Stimulated activated CD4-positive, alpha-beta T cell treated with anti-CD3 and anti-CD28 coated beads, Interleukin-2, amount 100 ng/mL, for 24 hours (primary cell): ENCODE measurements at places on chromosomes 2 and 18.

DNA sequence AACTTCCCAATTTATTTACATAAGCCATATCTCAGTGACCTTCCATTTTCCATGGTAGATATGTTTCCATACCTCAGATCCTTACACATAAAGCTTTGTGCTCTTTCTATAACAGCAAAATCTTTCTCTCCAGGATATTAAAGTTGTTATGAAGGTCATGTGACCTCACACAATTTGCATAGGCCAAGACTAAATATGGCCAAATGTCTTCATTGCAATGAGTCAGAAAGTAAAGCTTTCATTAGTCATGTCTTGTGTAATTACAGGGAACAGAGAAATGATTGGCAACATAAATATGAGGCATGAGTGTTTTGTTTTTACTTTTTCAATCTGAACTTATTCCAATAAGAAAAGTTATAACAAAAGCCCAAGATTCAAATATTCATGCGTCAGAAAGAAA lies 243.5 kb downstream of the ASXL3 start:
- no peak for DNase-seq

- no peak for DNase-seq
These were observed 279.7 kb downstream of the MEIS1 start for GRCh38 chr2:66714610-66715009.

DNA sequence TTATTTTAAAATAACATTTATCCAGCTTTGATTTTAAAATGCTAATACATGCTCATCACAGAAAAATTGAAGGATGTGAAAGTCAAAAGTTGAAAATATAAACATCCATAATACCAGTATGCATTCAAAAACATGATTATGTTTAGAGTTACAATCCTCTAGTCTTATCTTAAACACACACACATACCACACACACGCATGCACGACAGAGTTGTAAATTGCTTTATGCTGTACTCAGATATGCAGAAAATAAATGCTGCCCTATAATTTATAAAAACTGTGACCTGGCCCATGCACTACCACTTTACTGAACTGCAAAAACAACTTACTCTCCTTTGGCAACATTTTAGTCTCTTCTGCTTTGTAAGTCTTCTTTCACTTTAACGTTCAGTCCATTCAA lies 793.0 kb upstream of the FANCL start:
- DNase-seq: no peak

GRCh38 chr18:40939656-40940515 lies 1015.1 kb upstream of the PIK3C3 start:
- DNase-seq: no peak

DNA sequence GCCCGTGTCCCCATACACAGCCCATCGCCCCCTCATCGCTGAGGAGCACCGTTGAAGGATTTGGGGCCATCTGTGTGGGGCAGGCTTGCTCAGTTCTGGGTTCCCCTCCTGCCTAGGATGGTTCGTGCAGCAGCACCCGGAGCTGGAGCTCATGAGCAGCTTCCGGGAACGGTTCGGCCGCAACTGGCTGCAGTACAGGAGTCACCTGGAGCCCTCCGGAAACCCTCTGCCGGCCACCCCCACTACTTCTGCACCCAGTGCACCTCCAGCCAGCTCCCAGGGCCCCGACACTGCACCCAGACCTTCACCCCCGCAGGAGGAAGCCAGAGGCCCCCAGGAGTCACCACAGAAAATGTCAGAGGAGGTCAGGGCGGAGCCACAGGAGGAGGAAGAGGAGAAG lies 10.3 kb downstream of the STK11IP start:
- DNase-seq: no peak

- no peak for DNase-seq
These were observed 569 bp downstream of the TMX3 start for GRCh38 chr18:68714366-68714711.

DNA sequence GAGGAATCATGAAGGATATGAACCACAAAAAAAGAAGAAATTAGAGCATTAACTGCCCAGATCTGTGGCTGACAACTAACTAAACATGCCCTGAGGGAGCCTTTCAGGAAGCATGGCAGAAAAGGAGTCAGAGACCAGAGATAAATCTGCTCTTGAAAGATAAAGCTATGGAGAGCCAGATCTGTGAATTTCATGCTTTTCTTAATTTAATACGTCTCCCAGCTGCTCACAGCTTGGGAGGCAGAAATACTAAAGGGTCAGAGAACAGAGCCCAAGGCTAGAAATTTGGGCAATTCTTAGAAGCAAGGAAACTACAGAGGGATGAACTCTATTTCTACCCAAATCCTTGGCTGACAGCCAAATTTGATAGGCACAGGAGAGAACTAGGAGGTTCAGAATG lies 223.0 kb upstream of the DPP10 start:
- no peak for DNase-seq

DNA sequence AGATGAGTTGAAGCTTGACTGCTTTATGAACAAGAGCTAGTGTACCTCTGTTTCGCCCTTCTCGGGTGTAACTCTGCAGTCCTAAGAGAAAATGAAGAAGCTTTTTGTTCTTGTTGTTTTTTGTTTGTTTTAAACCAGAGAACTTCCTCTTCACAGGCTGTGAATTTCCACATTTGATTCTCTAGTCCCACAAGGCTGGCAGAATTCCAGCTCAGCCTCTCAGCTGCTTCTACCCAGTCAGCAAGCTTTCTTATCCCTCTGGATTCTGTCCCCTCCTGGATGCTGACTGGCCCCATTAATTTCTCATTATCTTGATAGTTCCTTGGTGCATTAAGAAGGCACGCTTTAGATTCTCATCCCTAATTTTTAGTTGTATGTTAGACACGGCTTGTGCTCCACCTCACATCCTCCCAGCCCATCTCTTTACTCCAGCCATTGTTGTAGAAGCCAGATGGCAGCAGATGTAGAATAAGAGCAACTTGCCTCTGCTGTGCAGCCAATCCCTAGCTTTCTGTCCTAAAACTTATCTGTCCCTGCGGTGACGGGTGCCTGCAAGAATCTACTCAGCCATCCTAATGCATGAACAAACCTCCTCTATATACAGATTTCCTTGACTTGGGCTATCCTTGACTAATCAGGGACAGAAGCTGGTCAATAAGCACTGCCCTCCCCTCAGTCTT lies 12.3 kb upstream of the RESP18 start:
- DNase-seq: no peak

GRCh38 chr18:666628-667027 lies 9.2 kb downstream of the TYMS start:
- no peak for DNase-seq

DNA sequence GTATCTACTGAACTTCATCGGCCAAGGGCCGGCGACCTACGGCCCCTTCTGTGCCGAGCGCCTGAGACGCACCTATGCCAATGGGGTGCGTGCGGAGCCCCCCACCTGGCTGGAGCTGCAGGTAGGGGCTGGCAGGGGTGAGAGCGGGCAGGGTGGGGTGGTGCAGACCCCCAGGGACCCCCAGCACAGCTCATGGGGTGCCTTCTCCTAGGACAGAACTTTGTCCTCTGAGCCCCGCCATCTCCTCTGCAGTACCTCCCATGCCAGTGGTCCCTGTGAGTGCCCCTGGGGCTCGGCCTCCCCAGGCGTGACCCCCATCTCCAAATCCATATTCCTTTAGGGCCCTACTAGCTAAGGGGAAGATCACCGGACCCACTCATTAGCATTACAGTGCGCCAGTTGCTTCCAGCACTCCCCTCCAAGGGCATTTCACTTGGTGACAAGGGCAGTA lies 23.9 kb upstream of the GPR17 start:
- DNase-seq: no peak

DNA sequence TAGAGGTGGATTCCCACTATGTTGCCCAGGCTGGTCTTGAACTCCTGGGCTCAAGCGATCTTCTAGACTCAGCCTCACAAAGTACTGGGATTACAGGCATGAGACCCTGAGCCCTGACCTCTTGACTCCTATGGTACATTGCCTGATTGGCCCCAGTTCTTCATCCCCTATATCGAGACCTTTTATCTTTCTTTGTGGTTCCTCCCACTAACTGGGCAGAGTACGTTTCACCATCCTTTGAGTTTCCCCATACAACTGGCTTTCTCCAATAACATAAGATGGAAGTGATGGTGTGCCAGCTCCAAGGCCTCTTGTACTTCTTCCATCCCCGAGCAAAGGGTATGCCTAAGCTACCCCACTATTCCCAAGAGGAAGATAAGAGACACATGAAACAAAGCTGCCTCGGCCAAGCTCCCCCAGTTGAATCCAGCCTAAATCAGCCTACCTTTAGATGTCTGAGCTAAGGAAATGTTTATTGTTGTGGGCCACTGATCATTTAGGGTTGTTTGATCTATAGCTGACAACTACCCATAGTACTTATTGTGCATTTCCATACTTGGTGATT lies 8.3 kb upstream of the TMEM247 start:
- DNase-seq: no peak

- DNase-seq: peak; percentile 32
These were observed 222.9 kb upstream of the AGAP1 start for GRCh38 chr2:235270956-235271355.

DNA sequence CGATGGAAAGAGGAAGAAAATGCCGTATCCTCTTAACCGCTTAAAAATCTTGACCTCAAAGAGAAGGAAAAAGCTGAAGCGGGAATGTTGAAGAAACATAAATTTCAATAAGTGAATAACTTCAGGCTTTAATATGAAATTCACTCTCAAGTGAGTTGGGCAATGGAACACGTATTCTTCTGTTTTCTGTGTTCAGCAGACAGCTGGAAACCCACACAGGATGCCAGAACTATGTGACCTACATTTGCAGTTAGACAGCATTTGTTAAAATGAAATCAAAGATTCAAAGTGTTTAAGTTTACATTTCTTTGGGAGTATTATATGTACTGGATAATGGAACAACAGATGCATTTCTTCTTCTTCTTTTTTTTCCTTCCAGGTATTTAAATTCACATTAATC lies 80.5 kb upstream of the SPATS2L start:
- DNase-seq: no peak

DNA sequence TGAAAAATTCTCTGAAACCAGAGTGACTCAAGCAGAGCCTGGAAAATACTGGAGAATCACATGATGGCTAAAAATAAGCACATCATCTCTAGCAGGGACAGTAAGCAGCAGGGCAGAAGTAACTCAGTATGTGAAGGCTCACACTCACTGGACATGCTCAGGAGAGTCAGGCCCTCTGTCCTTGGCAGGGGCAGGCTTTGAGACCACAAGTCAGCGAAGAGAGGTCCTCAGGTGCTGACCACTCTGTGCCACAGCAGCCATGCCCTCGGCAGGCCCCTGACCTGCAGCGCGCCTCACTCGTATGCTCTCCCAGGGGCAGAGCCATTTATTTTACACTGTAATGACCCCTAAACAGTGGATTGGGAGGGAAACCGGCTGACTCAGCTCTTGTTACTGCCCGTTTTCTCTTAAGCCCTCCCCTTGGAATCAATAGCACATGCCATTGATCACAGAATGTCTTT lies 76.8 kb downstream of the MAPRE2 start:
- DNase-seq: no peak

GRCh38 chr2:44769349-44770011 lies 172.0 kb upstream of the SIX3 start:
- no peak for DNase-seq

- no peak for DNase-seq
These were observed 5.3 kb upstream of the FOSL2 start for GRCh38 chr2:28387082-28387960.

DNA sequence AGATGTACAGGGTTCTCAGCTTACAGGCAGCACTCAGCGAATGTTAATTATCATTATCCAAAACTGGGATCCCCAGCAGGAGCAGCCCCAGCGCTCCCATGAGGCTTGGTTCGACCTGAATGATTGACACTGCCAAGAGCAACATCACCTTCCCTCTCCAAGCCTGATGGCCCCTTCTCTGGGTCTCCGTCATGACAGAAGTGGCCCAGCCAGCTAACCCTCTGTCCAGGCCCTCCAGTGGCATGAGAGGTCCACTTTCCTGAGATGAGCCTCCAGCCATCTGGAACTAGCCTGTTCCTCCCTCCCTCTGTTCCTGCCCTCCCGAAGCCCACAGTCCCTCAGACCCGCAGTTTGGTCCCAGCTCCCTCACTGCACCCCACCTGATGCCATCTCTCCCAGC lies 97.0 kb upstream of the RAB6C start:
- no peak for DNase-seq

DNA sequence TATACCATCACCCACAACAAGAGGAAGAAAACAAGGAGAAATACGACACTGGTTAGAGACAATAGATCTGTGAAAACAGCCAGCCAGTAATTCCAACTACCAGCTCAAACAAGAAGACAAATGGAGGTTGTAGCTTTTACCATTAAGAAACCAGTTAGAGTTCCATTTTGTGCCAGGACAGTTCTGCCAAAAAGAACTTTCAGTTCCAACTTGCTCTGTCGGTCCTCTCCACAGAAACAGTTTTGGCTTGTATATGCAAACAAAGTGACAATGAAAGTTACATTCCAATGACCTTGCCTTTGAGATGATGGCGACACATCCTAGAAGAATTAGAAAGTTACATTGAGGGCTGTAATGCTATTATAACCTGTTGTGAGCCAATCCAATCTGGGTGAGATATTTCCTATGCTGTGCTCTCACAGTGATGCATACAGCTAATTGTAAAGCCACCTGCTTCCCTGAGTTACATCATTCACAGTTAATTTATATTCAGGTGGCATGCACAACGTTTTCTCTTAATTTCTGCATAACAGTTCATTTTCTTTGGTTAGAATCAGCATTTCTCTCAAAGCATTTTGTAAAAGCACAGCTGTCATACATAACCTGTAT lies 1378.4 kb upstream of the PIK3C3 start:
- no peak for DNase-seq

- DNase-seq: no peak
These were observed 3.7 kb upstream of the SCTR start for GRCh38 chr2:119527999-119528398.

GRCh38 chr2:106546391-106546990 lies 59.3 kb downstream of the CD8B2 start:
- DNase-seq: no peak

GRCh38 chr2:23528171-23528570 lies 143.2 kb downstream of the KLHL29 start:
- DNase-seq: no peak

GRCh38 chr18:45663403-45664045 lies 48.2 kb downstream of the SLC14A2 start:
- DNase-seq: no peak

GRCh38 chr2:196696423-196697079 lies 57.0 kb downstream of the CCDC150 start:
- DNase-seq: no peak

DNA sequence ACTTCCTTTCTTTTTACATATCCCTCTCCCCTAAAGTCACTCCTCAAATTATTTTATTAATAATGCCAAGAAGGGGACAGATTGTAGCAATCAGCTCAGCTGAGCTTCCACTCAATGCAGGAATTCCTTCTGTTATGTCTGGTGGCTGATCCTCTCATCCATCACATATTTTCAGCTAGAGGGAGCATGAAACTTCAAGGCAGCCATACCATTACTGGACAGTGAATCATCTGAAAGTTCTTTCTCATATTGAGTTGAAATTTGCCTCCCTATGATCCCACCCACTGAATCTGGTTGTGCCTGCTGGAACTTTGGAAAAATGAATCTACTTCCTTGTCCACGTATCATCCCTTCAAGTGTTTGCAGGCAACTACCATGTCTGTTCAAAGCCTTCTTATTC lies 11.2 kb downstream of the ZNF385B start:
- DNase-seq: no peak
